ENCODE measurements at places on chromosomes 6 and 20.

GRCh38 chr6:150006961-150007464 lies 18.3 kb downstream of the RAET1L start:
- peak; percentile 58 for DNase-seq

DNA sequence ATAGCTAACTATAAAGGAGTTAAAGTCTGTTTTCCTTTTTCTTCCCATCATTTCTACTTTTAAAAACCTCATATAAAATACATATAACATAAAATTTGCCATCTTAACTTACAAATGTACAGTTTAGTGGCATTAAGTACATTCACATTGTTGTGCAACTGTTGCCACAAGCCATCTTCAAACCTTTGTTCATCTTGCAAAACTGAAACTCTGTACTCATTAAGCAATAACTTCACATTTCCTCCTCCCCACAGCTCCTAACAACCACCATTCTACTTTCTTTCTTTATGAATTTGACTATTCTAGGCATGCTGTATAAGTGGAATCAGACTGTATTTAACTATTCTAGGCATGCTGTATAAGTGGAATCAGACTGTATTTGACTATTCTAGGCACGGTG lies 4.5 kb downstream of the CCDC170 start:
- DNase-seq = no peak

DNA sequence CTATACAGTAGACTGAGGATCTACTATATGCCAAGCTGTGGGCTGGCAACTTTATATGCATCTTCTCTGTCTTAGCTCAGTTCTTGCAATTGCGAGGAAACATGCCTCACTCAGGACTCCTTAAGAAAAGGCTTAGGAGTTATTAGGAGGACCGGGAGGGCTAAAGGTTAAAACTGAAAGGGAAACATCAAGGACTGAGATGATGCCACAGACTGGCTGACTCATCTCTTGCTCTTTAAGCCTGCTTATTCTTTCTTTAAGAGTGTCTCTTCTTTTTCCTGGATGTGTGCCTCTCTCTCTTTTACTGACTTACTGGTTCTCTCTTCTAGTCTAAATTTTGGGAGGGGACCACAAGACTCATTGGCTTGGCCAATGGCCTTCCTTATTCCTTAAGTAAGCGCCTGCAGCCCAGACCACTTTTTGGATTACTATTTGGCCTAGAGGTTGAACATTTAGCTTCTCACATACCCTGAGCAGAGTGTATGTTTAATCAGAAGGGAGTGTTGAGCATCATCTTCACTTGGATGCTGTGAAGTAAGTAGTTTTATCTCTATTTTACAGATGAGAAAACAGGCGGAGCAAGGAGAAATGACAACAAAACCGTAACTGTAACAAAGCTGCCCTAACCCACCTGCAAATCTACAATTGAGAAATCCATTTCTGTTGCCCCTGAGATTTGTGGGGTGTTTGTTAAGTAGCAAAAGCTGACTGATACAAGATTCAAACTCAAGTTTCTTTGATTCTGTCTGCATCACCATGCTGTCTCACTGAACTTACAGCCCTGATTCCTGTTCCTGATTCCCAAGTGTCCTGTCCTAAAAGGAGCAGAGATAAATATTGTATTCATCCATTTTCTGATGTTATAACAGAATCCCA lies 7.2 kb upstream of the SDC4 start:
- DNase-seq = no peak

DNA sequence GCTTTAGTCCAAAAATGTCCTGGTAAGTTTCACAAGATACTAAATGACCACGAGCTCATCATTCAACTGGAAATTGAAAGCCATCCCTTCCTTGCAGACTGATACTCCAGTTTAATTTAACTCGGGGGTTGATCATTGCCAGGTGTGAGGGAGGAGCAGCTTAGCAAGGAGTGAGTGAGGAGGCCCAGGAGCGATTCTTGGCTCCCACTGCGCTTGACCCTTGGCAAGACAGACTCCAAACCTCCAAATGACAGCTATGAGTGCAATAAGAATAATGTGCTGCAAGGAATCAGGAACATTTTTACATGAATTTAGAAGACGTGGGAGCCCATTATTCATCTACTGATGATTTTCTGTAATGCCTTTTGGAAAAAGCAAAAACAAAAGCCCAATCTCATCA lies 64.9 kb downstream of the LAMA4 start:
- DNase-seq = no peak

DNA sequence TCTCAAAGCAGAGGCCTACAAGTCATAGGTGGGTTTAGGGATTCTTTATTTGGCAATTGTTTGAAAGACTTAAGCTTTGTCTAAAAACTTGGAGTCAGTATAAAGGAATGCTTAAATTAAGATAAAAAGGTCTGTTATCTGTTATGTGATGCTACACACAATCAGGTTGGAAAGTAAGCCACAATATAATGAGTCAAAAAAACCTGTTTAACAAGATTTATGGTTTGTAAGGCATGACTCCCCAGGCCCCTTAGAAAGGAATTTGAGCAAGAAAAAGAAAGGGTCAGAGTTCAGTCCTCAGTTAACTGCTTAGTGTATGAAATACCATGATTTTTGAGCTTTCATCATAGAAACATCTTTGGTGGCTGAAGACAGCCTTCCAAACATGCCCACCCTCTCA lies 66.8 kb upstream of the HMGN3 start:
- no peak for DNase-seq

- no peak for DNase-seq
Observed at GRCh38 chr6:161394437-161394836, 120.6 kb upstream of the AGPAT4 start.

DNA sequence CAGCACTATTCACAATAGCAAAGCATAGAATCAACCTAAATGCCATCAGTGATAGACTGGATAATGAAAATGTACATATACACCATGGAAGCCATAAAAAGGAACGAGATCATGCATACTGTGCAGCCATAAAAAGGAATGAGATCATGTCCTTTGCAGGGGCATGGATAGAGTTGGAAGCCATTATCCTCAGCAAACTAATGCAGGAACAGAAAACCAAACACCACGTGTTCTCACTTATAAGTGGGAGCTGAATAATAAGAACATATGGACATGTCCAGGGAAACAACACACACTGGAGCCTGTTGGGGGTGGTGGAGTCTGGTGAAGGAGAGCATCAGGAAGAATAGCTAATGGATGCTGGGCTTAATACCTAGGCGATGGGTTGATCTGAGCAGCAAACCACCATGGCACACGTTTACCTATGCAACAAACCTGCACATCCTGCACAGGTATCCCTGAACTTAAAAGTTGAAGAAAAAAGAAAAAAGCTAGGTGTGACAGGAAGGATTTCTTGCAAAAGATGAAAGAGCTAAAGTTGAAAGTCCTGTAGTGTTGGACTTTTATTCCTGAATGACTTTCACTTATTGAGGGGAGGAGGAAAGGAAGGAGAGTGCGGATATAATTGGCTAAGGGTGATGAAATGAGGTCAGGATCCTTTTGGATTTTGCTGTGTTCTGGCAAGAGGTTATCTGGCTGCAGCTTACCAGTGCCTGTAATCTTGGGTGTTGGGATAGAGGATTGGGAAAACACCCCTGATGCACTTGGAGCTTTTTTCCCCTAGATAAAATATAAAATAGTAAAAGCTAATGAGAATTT lies 8.5 kb downstream of the TRMT11 start:
- DNase-seq = no peak

DNA sequence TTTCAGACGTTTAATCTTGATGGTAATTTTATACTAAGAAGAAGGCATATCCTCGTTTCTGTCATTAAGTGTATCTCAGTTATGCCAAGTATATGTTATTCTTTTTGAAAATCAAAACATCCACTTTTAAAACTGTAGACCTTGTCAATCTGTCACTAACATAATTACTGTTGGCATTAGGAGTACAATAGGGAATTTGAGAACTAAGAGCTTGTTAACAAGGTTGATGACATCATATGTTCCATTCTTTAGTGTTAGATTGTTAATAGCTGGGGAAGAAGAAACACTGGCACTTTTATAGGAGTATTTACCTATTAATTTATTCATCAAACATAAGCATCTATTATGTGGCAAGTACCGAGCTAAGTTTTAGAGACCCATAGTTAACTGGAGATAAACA lies 76.2 kb downstream of the MAP3K4 start:
- DNase-seq = no peak

DNA sequence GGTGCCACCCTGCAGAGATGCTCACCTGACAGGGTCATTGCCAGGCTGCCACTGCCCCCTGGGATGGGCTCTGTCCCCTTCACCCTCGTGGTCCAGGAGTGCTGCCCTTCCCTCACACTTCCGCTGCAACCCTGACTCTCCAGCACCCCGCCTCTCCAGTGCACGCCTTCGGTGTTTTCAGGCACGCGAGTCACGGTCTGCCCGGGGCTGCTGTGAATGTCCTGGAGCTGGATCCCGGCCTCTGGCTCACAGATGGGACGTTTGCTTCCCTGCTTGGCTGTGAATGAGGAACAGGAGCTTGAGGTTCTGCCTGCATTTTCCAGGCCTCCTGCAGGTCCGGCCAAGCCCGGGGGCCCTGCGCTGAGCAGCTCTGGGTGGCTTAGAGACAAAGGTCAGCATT lies 343.4 kb downstream of the SMOC2 start:
- no peak for DNase-seq
